ENCODE measurements at places on chromosomes 6 and 20. TPM values are rescaled to one million over a fixed set of nuclear protein-coding genes. Genes with fewer than 3 reads are reported as not detected.

Gene SEMG1
- not detected for total RNA-seq

Gene DEF6
- 0.43 TPM for total RNA-seq

Gene TFEB
- total RNA-seq: 1.6 TPM

DNA sequence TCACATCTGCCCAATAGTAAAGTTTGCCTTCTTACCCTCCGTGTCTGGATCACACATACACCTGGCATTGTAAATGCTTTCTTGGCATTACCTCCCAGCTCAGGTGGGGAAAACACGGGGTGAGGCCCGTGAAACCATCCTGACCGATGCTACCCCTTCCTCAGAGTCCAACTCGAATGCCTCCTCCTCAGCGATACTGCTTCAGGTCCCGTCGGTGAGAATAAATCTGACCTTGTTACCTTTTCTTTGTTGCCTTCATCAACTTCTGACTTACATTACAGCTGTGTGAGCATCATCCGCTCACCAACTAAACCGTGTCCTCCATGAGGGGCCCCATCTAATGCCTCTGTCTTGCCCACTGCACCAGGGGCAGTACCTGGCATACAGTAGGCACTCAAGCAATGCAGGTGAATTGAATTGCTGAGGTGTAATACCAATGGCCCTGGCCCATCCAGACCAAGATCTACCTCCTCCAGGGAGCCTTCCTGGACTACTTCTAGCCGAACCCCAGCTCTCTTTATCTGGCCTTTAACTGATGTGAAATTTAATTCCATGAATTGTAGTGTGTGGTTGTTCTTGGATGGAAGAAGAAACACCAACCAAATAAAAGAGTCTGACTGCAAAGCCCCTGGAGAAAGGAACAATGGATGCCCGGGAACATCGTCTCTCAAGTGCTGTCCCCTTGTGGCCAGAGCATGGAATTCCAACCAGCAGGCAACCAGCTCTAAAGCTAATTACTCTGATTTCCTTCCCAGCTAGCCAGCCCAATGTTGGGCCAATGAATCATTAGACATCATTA, 141.5 kb downstream of the ANKRD60 start:
- DNase-seq: peak; percentile 58

DNA sequence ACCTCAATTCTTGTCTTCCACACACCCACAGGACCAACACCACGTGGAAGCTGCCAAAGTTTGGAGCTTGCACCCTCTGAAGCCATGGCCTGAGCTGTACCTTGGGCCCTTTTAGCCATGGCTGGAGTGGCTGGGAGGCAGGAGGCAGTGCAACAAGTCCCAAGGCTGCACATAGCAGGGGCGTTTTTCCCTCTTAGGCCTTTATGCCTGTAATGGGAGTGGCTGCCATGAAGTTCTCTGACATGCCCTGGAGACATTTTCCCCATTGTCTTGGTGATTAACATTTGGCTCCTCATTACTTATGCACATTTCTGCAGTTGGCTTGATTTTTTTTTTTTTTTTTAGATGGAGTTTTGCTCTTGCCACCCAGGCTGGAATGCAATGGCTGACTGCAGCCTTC, 44.4 kb upstream of the SLC22A3 start:
- no peak for DNase-seq

- DNase-seq: peak; percentile 57
Measured at GRCh38 chr6:44976677-44977641, 351.2 kb upstream of the RUNX2 start.

- no peak for DNase-seq
Measured at GRCh38 chr20:45917790-45918141, 5.8 kb upstream of the PLTP start.

GRCh38 chr20:3744806-3745685, 12.6 kb downstream of the HSPA12B start:
- DNase-seq: peak; percentile 49

GRCh38 chr20:58665606-58666005, 14.5 kb downstream of the STX16 start:
- no peak for DNase-seq

DNA sequence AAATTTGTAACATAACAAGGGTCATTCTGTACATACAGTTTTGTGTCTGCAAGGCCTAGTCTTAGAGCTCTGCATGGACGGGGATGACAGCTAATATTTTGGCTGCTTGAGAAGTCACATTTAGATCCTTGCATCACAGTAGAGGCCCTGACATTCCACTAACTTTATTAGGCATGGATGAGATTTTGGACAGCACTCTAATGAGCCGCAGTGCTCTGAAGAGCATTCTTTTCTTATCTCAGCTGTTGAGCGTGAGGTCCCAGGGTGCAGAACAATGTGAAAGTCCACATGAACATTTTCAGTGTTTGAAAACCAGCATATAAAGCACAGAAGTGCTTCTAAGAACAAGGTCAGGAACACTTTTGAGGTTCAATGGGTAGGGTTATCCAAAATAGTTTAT, 58.9 kb downstream of the IPCEF1 start:
- DNase-seq: no peak

- DNase-seq: no peak
Measured at GRCh38 chr6:96974516-96974915, 50.0 kb downstream of the KLHL32 start.

DNA sequence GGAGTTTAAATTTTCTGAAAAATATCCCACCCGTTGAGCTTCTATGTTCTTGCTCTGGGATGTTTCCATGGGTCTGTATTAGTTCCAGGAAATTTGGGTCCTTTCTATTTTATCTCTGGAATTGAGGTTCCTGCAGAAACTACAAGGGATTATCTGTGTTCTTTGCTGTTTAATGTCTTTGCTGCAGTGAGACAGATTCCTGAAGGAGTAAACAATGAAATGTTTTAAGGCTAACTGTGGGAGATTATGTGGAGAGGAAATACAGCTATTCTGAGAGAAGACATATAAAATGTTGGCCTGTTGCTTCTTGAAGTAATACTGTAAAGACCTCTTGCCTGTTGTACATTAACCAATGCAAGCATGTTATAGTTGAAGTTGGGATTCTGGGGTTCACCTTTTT, 43.5 kb downstream of the SAMD5 start:
- no peak for DNase-seq

DNA sequence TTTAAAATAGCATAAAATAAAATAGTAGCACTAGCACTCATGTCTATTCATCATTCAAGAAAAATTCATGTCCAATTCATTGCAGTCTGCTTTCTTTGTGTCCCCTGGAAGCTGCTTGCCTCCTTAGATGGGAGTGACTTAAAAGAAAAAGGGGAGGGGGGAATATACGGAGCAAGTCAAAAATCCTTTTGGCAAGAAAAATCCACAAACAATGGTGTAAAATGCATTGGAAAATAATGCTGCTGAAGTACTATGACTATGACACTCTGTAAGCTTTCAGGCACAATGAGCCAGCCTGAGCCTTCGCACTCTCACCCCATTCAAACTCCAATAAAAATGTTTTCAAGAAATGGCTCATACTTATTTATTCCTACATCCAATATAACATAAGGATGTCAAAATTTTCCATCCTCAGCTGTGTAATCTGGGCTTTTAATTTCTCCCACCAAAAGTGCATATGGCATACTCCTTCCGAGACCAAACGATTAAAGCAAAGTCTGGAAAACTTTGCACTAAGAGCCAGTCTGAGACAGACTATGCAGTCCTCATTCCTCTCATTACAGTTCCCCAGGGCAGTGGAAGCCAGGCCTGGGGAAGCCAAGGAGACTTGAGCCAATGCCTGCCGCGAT, 790 bp downstream of the NEDD9 start:
- DNase-seq: no peak

DNA sequence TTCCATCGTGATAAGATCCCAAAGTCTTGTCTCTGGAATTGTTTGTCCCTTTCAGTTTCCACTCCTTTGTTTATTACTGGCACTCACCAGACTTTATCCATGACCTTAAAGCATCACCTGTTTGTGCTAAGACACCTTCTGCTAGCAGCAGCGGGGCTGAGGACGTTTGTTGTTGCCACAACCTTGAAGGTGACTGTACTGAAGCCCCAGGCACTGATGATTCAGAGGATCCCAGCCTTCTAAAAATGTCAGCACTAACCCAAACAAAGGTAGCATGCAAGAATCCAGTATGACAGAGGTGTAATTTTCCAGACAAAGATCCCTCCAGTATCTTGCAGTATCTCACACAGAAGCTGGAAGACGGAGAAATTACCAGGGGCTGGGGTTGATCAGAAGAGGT, 28.9 kb upstream of the SMIM8 start:
- DNase-seq: no peak

DNA sequence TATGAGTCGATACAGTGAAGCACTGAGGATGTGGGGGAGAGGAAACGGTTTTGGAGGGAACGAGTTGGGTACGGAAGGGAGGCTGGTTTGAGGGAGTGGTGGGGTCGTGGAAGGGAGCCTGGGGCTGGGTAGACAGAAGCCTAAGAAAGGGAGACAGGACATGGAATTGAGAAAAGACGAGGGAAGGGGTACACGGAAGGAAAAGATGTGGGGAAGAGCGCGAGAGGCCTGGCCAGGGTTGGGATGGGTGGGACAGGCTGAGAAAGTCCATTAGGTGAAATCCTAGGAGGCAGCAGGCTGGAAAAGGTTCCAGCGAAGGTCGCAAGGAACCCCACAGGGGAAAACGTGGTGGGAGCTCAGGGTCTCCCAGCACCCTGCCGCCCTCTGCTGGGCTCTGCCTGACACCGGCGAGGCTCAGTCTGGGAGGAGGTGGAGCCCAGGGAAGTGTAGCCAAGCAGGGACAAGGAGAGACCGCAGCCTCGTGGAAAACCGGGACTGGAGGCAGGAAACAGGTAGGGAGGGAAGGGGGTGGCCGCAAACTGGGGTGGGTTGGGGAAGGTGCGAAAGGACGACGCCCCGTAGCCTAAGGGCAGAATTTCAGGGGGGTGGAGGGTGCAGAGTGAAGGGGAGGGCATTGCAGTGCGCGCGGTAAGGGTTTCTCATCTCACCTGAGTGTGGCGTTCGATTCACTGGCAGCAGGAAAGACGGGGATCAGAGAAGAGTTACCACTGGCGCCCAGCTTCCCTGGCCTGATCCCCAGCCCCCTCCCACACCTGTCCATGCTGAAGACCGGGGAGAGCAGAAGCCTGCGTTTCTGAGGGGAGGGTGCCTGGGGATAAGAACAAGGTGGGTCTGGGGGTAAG, 4.3 kb downstream of the GABBR1 start:
- DNase-seq: peak; percentile 87

DNA sequence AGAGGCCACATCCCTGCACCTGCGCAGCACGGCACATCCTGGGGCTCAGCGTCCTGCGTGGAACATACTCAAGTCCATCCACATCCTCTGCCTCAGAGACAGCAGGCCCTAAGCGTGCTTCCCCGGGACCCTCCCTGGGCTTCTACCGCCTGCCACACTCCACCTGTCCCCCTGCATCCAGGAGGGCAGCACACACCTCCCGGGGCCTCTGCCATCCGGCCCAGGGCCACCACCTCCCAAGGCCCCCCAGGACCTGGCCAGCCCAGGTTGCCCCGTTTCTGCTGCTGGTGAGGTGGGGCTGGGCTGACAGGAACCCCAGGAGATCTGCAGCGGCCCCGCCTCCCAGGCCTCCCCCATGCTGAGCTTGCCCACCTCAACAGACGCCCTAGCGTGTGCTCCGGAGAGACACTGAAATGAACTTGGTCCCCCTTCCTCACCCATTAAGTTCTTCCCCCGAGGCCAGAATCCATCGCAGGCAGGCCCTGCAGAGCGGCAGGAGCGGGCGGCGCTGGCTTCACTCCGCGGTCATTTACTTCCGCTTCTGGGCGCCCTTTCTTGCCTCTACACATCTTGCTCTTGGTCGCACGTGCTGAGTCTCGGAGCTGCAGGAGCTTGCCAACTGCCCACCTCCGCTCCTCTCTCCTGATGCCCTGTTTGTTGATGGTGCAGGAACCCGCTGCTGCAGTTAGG, 235.3 kb downstream of the TAF4 start:
- no peak for DNase-seq

DNA sequence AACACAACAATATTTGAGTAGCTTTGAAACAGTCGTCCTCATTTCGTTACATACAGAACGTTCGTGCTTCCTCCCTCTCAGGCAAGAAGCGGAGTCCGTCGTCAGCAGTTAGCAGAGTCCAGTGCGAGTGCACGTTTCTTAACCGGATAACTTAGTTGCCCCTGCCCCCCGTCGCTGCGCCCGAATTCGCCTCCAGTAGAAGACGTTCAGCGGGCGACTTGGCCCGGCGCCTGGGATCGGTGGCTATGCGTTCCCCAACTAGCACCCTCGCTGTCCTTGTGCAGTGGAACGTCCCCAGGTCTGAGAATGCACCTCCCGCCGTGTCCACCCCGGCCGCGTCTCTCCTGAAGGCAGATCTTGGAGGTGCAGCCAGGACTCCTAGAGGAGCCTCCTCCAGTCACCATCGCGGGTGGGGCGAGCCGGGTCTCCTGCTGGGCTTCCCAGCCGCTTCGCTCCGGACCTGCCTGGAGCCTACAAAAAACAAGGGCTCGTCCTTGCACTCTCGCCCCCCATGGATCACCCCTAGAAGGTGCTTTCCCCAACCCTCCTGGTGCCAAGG, 910 bp upstream of the PCSK2 start:
- DNase-seq: no peak

GRCh38 chr20:62900052-62900691, 26.1 kb downstream of the DIDO1 start:
- peak; percentile 36 for DNase-seq

- DNase-seq: no peak
Measured at GRCh38 chr6:139030228-139030963, 1.9 kb downstream of the ABRACL start.

GRCh38 chr6:111805511-111806164, 67.6 kb downstream of the FYN start:
- DNase-seq: peak; percentile 33

GRCh38 chr20:48025051-48025515, 239.8 kb upstream of the SULF2 start:
- peak; percentile 94 for DNase-seq

DNA sequence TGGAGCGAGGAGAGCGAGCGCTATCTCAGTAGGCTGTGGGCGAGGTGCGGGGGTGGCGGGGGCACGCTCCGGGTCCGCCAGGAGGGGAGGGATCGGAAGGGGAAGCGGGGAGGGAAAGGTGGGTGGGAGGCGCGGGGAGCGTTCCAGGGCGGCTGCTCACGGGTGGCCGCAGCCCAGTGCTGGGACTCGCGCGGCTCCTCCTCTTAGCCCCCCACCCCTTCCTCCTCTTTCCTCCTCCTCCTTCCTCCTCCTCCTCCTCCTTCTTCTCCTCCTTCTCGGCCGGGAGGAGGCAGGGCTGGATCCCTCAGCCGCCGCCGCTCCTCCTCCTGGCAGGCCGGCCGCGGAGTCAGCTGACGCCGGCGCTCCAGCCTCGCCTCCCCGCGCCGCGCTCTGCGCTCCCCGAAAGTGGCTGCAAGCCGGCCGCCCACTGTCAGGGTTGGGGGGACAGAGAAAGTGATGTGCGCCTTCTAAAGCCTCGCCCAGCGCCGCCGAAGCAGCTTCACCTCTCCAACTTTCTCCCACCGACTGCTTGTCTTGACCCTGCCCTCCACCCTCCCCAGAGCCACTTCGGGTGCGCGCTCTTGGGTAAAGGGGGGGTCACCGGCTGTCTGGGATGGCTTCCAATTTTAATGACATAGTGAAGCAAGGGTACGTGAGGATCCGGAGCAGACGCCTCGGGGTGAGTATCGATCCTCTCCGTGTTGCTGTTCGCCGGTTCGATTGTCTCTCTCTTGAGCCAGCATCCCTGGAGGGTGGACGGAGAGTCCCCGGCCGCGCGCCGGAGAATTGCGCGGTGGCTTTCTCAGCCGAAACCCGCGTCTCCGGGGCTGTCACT, at the start of gene DOK5:
Gene DOK5, plus strand, starts transcription at position 260 of the 835 bp plus-strand sequence. Its CDS starts 354 bp downstream, at position 614.
- DNase-seq: no peak

Data from H4 (cell line).